Suppressor macrophage treated with lipopolysaccharide for 1 hour (primary cell): ENCODE measurements at places on chromosomes 11 and 22.

GRCh38 chr11:110374921-110375320 lies 54.8 kb upstream of the FDX1 start:
- DNase-seq, result peak; percentile 95

GRCh38 chr11:125156346-125157117 lies 8.0 kb upstream of the PKNOX2 start:
- no peak for DNase-seq

GRCh38 chr11:134405841-134406240 lies 6.2 kb downstream of the B3GAT1 start:
- no peak for DNase-seq

DNA sequence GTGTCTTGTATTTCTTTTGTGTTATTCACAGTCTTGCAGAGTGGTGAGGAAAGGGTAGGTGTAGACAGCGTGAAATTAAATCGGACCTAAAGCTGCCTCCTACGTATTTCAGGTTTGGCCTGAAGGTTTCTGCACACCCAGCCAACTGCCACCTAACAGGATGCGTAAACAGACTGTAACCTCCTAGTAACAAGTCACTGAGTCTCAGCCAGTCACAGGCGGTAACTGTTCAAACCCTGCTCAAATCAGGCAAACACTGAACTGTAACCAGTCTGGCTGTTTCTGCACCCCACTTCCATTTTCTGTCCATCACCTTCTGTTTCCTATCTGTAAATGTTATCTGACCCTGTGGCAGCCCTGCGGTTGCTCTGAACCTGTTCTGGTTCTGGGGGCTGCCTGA lies 87.1 kb downstream of the ADAMTS15 start:
- no peak for DNase-seq

- DNase-seq, result no peak
These were observed 1.6 kb downstream of the HRAS start for GRCh38 chr11:533586-534395.

DNA sequence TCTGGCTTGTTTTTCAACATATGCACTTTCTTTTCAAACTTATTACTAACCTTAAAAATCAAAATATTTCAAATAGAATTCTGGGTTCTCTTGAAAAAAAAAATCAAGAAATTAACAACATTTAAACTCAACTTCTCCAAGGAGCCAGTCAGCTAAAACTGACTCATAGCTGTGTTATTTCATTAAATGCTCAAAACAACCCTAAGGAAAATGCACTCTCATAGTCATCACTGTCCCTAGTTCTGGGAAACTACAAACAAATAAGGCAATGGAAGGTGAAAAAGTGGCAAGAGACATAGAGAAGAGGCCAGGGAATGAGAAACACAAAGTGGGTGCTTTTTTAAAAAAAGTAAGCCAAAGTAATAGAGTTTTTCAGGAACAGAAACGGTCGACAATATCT lies 4.1 kb upstream of the ARHGAP20 start:
- peak; percentile 14 for DNase-seq

GRCh38 chr11:112795142-112795815 lies 165.9 kb upstream of the NCAM1 start:
- DNase-seq, result peak; percentile 42

DNA sequence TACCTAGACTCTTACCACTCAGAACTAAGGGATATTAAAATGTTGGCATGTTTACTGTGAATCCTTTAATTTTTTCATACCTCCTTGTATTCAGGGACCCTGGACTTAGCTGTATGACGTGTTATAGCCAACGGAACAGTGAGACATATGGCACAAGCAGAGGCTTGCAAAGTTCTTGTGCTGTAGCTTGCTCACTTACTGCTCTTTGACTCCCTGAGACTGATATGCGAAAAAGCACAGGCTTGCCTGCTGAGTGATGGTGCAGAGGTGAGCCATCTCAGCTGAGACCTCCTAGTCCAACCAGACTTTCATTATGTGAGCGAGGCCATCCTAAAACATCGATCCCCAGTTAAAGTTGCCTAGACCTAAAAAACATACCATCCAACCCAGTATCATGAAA lies 811.0 kb downstream of the METTL15 start:
- no peak for DNase-seq

- no peak for DNase-seq
These were observed 53.1 kb downstream of the APOL3 start for GRCh38 chr22:36107436-36107835.

DNA sequence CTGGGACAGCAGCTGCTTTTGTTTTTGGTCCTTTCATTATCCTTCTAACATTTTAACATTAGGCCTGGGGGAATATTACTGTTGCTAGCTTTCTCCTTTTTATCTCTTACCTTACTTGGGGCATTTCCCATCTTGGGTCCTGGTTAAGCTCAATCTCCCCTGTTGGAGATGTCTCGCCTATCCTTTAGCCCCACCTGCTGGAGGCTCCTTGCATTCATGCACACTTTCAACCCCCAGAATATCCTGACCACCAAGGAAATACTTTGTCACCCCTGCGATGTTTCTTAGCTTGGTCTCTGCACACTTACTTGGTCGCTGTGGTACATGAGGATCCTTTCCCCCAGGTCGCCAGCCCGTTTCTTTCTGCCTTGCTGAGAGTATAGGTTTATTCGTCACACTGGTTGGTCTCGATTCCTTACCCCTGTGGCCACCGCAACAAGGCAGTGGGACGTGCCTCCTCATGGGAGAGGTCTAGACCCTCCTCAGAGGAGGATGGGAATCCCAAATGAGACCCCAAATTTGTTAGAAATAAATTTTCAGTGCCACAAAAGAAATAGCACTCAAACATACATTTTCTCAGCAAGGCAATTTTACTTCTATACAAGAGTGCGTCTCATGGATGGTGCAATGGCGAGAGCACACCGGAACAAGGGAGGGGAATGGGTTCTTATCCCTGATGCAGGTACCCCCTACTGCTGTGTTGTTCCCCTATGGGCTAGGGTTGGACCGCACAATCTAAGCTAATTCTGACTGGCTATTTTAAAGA lies 5.4 kb upstream of the TXN2 start:
- DNase-seq, result peak; percentile 41

GRCh38 chr11:129935723-129936122 lies 40.3 kb upstream of the NFRKB start:
- DNase-seq, result no peak

- DNase-seq, result peak; percentile 66
These were observed 9.0 kb upstream of the AGBL2 start for GRCh38 chr11:47724041-47724729.

- no peak for DNase-seq
These were observed 25.4 kb upstream of the SMTN start for GRCh38 chr22:31055635-31056159.

DNA sequence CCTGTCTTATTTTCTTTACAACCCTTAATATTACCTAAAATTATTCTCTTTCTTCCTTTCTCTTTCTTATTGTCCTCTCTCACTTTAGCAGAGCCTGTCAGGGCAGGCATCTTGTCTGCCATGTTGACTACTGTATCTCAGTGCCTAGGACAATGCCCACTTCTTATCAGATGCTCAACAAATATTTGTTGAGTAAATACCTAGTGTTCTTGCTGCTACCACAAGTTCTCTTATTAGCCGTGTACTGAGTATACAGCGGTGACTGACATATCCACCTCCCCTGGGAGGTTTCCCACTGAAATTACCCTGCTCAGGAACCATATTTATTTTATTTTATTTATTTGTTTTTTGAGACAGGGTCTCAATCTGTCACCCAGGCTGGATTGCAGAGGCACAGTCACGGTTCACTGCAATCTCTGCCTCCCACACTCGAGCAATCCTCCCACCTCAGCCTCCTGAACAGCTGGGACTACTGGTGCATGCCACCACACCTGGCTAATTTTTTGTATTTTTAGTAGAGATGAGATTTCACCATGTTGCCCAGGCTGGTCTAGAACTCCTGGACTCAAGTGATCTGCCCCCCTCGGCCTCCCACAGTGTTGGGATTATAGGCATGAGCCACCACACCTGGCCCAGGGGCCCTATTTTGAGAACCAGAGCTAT lies 6.7 kb downstream of the HPX start:
- DNase-seq, result no peak

DNA sequence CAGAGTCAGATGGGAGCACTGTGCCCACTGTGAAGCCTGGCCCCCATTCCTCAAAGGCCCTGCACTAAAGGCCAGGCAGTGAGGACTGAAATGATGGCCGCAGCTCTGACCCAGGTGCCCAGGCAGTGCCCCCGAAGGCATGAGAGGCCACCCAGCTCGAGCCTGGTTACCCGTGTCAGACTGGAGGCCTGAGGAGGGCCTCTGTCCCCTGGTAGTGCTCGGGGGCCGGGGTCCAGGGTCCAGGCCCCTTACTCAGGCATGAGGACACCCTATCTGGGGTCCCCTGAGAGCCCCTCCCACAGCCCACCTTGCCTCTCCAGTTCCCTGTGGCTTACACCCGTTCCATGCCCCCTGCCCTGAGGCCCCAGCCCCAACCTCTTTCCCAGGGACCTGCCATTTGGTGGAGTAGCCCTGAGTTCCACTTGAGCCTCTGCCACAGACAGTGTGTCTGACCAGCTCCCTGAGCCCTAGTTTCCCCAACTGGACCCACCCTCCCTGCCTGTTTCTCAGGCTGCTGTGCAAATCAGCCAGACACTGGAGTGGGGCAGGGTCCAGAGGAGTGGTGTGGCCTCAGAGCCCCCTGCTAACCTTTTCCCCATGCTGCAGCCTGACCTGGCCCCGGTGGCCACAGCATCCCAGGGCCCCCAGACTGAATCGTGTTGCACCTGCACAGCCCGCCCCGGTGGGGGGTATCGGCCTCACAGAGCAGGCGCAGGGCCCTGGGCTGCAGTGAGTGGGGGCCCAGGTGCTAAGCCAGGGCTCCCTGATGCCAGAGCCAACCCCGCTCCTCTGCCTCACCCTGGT lies 10.8 kb upstream of the ANKRD13D start:
- DNase-seq, result no peak

GRCh38 chr11:20068691-20069090 lies 91.6 kb downstream of the DBX1 start:
- DNase-seq, result no peak

DNA sequence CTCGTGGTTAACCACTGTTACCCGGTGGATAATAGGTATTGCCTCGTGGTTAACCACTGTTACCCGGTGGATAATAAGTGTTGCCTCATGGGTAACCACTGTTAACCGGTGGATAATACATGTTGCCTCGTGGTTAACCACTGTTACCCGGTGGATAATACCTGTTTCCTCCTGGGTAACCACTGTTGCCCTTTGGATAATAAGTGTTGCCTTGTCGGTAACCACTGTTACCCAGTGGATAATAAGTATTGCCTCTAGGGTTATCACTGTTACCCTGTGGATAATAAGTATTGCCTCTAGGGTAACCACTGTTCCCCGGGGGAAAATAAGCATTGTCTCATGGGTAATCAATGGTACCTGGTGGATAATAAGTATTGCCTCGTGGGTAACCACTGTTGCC lies 15.0 kb upstream of the NXPE4 start:
- no peak for DNase-seq

- no peak for DNase-seq
These were observed 157.5 kb downstream of the WNT11 start for GRCh38 chr11:76048763-76049162.

DNA sequence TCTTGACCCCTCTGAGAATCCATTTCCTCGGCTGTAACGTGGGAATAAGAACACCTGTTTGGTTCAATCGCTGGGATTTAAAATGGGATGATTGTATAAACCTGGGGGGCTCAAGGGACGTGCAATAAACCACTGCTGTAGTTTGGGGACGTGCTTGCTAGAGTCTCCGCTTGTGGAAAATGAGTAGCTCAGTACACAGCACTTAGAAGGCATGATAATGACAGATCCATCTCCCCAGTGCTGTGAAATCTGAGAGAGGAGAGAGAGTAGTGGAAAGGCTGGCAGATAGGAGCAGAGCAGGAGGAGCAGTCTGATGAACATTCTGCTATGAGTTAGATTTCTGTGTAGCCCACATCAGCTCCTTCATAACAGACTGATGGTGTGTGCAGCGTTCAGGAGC lies 256.5 kb downstream of the MN1 start:
- DNase-seq, result no peak

- no peak for DNase-seq
These were observed 911 bp downstream of the EMID1 start for GRCh38 chr22:29206372-29207242.

- no peak for DNase-seq
These were observed 23.3 kb upstream of the TMPRSS5 start for GRCh38 chr11:113729456-113729855.

GRCh38 chr11:57356268-57356667 lies 18.1 kb downstream of the P2RX3 start:
- DNase-seq, result peak; percentile 45

- no peak for DNase-seq
These were observed 61.8 kb upstream of the WNT7B start for GRCh38 chr22:46038516-46039430.

GRCh38 chr11:24198481-24198880 lies 298.4 kb upstream of the LUZP2 start:
- DNase-seq, result no peak

DNA sequence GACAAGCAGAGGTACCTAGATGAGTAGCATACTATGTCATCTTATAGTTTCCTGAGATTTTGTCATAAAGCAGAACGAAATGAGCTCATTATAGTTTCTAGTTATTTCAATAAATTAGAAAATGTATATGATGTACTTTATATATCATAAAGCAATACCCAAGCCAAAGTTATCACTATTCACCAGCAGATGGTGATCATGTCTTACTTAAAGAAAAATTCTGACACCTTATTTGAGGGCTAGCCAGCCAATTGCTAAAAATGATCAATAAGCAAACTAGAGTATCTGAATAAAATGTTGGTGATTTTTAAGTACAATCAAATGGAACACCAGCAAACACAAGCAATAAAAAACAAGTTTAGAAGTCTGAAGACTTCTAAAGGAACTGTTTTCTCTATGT lies 44.1 kb downstream of the RSF1 start:
- peak; percentile 47 for DNase-seq

DNA sequence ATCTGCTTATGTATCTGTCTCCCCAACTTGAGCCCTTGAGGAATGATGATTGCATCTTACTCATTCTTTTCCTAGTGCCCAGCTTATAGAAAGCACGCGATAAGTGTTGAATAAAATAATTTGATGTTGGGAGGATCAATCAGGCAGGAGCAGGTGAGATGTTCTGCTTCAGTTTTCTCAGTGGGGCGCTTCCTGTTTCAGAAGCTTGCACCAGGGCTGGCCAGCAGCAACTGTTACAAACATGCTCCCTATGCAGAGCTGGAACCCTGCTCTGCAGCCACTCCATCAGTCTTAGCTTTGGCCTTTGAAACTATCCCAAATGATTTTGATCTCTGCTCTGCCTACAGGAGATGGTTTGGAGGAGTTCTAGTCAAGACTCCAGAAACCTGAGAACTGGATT lies 3.9 kb downstream of the ENDOD1 start:
- no peak for DNase-seq

DNA sequence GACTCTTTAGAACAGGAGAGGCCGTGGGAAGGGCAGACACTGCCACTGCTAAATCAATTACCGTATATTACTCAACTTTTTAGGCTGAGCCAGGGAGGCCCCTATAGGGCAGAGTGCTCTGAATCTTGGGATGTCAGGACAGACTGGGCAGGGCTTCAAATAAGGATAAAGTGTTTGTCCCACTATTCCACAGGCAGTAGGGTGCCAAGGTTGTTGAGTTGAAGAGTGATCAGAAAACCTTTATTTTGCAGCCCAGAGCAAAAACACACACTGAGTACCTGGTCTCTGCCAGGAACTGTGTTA lies 1.6 kb upstream of the B4GAT1 start:
- no peak for DNase-seq
